ENCODE measurements at places on chromosomes 11 and 22.

DNA sequence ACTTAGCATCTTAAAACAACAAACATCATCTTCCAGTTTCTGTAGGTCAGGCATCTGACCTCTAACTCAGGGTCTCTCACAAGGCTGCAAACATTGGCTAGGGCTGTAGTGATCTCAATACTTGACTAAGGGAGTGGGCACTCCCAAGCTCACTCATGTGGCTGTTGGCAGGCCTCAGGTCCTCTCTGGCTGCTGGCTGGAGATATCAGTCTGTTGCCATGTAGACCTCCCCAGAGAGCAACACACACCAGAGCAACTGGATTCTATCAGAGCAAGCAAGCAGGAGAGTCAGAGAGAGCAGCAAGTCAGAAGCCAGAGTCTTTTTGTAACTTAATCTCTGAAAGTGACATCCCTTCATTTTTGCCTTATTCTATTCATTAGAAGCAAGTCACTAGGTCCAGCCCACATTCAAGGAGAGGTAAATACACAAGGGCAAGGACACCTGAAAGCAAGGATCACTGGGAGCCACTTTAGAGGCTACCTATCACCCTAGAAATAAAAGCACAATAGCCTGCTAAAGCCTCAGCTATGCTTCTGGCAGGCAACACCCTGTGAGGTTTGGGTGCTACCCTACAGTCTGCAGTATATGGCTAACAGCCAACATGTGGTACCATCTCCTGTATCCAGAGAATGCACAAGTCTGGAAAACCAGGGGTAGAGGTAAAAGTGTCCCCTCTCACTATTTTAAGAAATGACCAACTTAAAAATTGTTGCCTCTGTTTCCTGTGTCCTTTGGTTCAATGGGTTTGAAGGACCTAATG lies 33.5 kb upstream of the CD44 start:
- peak; percentile 46 for ATAC-seq

- no peak for ATAC-seq
Measured at GRCh38 chr22:38177044-38177443, 4.6 kb downstream of the PLA2G6 start.

DNA sequence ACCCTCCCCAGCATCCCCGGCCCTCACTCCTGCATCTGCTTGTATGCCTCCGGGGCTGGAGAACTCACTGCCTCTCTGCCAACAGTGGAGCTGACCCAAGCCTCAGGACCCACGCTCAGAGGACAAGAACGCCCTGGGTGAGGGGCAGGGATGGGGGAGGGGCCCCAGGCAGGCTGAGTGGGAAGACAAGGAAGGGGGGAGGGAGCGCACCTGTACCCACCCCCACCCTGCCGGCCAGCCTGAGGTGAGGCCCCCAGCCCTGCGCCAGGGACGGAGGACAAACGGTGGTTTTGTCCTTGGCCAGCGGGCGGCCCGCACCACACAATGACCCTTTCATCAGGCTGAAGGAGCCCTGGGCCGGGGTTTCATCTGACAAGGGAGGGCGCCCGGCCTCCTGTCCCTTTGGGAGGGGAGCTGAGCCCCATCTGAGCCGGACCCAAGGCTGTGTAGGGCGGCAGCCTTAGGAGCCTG lies 10.0 kb downstream of the WNT7B start:
- ATAC-seq, result no peak

DNA sequence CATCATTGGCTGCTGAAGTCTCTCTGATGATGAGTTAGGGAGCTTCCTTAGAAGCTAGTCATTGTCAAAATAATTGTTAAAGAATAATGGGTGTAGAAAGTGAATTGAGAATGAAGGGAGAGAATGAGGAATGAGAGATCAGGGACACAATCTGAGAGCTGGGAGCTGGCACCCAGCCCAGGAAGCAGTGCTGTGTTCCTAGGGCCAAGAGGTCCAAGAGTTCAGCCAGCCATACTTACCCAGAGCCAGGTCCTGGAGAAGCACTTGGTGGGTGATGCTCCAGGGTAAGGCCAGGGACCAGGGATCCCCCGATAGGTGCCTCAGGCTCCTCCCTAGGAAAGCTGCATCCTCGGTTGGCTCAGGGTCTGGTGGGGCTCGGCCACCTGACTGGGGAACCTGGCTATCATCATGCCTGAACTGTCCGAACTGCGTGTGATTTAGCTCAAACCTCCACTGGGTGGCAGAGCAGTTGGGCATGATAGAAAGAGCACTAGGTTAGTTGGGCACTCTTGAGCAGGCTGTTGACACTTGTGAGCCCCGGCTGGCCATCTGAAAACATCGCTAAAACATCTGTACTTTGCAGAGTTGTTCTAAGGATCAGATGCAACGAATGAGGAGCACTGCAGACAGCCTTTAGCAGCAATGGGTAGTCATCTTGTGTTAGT lies 123.9 kb upstream of the NCAM1 start:
- ATAC-seq, result no peak

DNA sequence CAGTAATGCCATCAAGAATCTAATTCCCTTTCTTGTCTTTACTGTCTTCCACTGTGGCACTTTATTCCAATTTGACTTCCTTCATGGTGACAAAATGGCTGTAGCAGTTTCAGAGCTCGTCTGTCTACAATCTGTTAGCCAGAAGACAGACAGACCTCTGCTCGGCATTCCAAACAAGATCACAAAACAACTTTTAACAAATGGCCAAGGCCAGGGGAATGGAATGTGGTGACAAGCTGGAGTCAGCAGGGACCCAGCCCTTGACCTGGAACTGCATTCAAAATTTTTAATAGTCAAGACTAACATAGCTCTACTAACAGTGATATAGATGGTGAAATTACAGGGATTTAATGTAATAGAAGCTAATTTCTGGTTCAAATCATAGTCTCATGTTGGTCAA lies 637.2 kb downstream of the ETS1 start:
- no peak for ATAC-seq

DNA sequence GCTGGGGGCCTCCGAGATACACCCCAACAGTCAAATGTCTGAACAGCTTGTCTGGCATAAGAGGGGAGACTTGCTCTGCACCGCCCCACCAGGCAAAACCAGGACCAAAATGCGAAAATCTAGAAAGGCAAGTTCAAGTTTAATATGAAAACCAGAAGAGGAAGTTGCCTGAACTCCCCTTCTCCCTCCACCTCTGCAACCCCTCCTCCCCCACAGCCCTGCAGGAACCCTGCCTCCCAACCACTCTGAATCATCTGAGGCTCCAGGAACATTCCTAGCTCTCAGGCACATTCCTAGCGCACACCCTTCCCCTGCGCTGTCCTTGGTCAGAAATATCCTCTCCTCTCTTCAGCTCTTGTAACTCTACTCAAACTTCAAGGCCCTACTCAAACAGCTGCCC lies 36.7 kb downstream of the ISX start:
- no peak for ATAC-seq

- peak; percentile 13 for ATAC-seq
Measured at GRCh38 chr22:27792452-27793161, 8.9 kb downstream of the MN1 start.

GRCh38 chr11:127338380-127339259 lies 338.1 kb upstream of the KIRREL3 start:
- ATAC-seq, result no peak

DNA sequence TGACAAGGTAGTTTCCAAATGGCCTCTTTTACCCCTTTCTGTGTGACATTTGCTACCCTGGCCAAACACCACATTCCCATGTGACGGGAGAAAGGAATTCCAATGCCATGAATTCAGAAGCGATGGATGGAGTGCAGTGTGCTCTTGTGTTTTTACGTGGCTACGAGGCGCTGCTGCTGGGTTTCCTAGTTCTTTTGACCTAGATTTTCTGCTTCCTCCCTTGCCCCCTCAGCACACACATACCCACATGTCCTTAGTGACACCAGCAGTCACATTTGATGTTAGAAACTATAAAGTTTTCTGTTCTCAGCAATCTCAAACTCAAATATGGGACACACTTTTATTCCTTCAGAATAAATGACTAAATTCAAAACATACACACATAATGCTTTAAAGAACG lies 7.8 kb upstream of the TMA7B start:
- ATAC-seq, result no peak

DNA sequence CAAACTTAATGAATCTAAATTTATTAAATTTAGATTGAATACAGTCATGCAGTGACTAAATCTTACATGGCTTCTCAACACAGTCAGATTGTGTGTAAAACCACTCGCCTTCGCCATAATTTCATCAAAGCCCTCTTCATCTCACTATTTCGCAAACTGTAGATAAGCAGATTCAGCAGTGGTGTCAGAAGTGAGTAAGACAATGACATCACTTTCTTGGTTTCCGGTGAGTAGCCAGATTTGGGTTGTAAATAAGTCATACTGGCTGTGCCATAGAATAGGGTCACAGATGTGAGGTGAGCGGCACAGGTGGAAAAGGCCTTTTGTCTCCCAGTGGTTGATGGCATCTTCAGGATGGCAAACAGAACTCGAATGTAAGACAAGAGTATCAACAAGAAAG lies 3.4 kb downstream of the OR10A6 start:
- ATAC-seq, result no peak

GRCh38 chr11:79025622-79026021 lies 415.2 kb downstream of the TENM4 start:
- no peak for ATAC-seq

DNA sequence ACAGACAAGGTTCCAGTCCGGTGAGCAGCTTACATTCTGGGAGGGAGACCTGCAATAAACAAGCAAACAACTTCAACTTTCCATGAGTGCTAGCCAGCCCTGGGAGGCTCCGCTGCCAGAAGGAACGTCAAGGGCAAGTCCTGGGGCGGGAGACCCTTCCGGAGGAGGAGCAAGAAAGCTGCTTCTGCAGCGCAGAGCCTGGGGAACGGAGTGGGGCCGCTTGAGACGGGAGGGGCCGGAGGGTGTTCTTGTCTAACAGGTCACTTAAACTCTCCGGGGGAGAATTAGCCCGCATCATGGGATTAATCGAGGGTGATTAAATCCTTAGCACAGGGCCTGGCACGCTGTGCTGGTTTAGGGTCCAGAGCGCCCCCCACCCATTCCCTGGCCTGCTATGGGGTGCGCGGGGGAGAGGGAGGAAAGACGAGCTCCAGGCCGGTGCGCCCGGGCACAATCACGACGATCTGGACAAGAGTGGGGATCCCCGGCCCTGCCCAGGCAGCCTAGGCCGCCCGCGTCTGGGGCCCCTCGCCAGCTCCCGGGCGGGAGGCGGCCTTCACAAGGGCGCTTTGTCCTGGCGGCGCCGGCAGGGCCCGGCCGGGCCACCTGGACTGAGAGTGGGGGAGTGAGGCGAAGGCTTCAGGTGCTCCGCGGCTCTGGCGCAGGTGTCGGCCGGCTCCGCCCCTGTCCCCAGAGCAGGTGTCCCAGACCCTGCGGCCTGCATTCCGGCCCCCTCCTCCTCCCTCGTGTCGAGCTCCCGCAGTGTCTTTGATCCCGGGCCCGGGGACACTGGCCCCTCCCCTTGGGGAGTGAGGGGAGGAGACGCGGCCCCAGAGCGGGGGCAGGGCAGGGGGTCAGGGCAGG lies 663 bp upstream of the LARGE2 start:
- ATAC-seq, result no peak

GRCh38 chr22:49964136-49965090 lies 3.8 kb downstream of the PIM3 start:
- ATAC-seq, result no peak

GRCh38 chr22:38924347-38924952 lies 33.0 kb upstream of the APOBEC3A start:
- peak; percentile 67 for ATAC-seq

DNA sequence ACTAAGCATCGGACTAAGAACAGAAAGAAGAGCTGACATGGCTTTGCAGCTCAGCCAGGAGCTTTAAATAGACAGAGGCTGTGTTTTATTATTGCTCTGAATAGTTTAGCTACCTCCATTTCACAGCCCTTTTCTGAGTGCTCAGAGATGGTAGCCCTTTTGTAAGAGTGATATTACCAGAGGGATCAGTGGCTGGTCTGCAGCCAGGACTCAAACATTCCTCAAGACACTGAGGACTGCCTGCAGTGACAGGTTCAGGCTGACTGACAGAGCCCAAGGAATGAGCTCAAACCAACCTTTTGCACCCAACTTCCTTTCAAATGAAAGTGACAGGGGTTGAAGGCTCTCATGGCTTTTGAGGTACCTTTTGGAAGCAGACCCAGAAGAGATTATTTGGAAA lies 189.0 kb downstream of the DDX10 start:
- no peak for ATAC-seq

DNA sequence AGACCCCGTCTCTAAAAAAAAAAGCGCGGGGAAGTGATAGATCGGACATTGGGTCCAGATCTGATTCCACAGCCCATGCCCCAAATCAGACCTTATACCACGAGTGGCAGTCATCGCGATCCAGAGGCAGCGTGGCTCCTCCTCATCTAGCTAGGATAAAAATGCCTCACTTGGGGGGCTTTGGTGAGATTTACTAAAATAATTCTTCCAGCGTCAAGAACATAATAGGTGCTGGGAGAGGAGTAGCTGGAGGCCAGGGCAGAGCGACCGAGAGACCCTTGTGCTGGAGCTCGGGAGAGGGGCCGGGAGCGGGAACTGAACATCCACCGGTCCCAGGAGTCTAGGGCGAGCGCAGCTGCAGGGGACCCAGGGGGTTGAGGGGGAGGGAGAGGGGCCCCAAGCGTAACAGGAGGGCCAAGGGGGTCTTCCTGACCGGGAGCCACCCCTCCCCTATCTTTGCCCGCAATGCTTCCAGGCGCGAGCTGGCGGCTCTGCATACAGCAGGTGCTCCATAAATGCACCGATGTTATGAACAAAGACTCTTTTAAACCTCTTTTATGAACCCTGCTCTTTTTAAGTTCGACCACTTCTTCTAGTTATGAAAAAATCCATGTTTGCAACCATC lies 823 bp upstream of the CPT1A start:
- ATAC-seq, result no peak
